ENCODE measurements at places on chromosomes 6 and 20.

DNA sequence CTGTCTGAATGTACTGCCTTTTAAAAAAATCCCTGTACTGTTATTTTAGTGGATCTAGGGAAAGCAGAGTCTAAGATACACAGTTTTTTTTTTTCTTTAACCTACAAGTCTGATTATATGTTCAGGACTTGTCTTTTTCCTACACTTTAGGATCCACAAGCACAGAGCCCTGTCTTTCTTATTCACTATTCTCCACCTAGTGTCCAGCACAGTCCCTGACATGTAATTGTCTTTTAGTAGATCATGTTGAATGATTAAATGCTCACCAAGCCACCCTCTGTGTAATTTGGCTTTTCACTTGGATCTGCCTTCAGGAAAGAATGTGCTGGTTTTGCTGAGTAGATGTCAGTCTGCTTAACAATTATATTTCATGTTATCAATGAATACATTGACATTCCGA lies 35.8 kb upstream of the YWHAB start:
- no peak for DNase-seq

DNA sequence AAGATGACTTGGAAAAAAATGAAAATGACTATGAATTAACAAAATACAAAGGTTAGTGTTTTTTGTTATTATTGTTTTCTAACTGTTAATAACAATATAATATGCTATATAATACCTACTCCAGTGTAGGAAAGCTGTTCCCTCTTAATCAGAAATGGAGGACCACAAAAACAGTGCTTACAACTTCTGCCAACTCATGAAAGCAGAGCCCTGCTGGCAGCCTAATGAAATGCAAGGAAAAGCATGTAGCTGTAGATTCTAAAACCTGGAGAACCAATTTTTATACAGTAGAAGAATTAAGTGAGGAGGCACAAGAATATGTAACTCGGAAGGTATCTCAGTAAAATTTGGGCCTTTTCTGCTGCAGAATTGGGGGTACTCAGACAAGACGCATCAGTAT lies 29.4 kb downstream of the PHIP start:
- no peak for DNase-seq

DNA sequence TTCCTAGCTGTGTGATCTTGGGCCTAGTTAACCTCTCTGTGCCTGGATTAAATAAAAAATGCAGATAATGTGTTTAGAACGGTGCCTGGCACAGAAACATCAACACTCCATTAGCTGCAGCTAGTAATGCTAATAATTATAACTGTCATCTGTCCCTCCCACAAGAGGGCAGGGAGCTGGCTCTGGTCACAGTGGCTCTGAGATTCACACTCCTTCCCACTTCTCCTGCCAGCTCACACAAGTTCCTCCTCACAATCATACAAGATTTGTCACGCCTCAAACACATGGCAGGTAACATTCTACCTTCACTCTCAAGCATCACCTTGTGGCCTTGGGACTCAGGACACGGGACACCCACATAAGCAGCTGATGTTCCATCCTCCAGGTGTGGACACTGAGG lies 2.4 kb downstream of the ADA start:
- no peak for DNase-seq

- no peak for DNase-seq
Observed at GRCh38 chr20:41329435-41330342, 10.9 kb upstream of the LPIN3 start.

DNA sequence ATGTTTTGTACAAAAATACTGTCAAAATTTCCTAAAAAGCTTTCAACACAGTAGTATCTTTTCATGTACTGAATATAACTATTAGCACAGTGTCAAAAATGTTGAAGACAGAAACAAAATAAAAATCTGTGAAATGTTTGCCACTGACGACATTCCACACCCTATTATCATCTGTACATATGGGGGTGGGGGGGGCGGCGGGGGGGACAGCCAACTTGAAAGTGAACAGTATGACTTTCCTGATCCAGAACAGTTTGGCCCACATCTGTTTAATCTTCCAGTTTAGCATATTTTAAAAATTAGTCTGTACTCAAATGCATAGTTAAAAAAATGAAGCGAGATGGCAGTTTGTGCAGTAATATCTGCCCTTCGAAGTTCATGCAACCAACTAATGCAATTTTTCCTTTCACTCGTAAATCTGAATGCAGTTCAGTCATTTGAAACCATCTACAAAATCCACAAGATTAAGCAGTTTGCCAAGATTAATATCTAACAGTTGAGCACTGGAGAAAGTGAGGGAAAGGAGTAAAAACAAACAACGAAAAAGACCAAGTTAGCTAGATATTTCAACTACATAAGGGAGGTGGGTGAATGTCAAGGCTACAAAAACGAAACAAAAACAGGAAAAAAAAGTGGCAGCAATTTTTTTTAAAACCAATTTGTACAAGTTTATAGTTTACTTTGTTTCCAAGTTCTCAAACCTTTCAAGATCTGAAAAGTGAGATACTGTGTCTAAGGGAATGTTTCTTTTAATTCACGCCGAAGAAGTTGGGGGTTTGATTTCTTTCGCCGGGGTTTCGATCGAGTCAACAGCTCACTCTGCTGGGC lies 1.9 kb downstream of the CITED2 start:
- DNase-seq: no peak

- DNase-seq: no peak
Observed at GRCh38 chr6:6246544-6246943, 73.9 kb downstream of the F13A1 start.

GRCh38 chr6:106112433-106112832 lies 26.3 kb downstream of the PRDM1 start:
- DNase-seq: no peak

DNA sequence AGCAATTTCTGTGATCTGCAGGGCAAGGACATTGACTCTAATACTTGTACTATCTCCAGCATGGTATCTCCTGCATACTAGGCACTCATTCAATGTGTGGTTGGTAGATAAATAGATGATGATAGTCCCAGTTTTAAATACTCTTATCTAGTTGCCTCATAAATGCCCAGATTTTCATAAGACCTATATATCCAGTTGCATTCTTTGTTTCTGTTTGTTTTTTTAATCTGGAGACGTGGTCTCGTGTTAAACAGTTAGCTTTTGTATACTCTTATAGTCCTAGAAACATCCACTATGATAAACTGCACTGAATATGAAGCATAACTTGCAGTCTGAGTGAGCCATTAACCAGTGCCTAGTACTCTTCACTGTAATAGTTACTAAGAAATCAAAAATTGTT lies 35.5 kb upstream of the SUMO4 start:
- DNase-seq: no peak

- no peak for DNase-seq
Observed at GRCh38 chr20:37309936-37310590, 20.6 kb downstream of the MANBAL start.

DNA sequence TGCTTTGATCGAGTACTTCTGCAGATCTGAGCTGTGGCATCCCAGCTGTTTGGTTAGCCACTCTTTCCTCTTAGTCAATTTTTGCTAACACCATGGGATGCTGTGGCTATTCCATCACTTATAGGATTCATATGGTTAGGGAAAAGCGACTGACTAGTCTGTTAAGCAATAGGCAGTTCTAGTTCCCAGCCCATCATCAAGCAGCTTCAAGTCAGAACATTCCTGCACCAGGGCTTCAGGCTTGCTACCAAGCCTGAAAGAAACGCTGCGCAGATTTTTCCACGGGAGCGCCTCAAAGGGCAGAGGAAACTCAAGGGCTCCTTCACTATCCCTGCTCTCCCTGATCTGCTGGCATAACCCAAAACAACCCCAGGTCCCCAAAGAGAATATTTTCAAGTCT lies 159.8 kb upstream of the SUPT3H start:
- no peak for DNase-seq

- DNase-seq: no peak
Observed at GRCh38 chr6:38527371-38527770, 112.4 kb downstream of the BTBD9 start.

- no peak for DNase-seq
Observed at GRCh38 chr6:16712255-16712930, 48.9 kb downstream of the ATXN1 start.

- DNase-seq: no peak
Observed at GRCh38 chr6:124683507-124683906, 278.7 kb upstream of the RNF217 start.

GRCh38 chr6:168717491-168717890 lies 276.5 kb downstream of the SMOC2 start:
- no peak for DNase-seq

- DNase-seq: no peak
Observed at GRCh38 chr6:52571099-52571755, 5.6 kb downstream of the TRAM2 start.

DNA sequence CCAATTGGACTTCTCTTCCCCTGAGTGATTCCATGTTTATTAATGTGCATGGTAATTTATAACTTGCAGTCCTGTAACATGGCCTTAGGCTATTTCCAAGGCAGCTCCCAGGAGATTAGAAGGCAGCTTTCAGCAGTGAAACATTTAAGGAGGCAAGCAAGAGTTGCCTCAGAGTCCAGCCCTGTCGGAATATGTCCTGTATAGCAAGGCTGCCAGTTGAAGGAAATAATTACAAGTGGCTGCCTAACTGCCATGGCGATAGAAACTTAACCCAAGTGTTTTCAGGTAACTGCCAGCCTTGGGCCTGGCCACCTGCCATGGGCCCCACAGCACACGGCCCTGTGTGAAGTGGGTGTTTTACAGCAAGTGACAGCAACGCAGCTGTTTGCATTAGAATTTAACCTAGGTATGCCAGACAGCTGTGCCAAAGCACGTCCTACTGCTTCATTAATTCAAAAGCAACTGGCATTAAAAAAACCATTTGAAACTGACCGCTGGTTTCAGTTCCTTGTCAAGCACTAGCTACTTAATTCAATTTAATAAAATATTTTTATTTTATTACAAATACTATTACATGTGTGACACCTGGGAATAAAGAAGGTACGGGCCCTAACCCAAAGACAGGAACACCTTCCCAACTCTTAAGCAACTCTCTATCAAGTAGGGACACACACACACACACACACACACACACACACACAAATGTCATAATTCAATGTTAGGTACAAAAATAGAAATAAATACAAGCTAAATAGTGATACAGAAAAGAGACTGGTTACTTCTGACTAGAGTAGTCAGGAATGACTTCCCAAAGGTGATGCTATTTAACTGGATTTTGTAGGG lies 151.8 kb upstream of the HEY2 start:
- DNase-seq: no peak

DNA sequence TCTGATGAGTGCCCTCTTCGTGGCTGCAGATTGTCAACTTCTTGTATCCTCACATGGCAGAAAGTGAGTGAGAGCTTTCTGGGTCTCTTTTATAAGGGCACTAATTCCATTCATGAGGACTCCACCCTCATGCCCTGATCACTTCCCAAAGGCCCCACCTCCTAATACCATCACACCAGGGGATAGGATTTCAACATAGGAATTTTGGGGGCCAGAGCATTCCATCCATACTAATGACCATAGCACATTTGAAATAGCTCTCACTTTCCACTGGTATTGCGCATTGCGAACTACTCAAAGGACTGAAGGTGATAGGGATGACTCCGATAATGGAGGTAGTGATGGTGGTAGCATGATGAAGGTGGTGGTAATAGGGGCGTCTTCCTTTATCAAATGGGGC lies 324.3 kb downstream of the PRL start:
- DNase-seq: no peak

DNA sequence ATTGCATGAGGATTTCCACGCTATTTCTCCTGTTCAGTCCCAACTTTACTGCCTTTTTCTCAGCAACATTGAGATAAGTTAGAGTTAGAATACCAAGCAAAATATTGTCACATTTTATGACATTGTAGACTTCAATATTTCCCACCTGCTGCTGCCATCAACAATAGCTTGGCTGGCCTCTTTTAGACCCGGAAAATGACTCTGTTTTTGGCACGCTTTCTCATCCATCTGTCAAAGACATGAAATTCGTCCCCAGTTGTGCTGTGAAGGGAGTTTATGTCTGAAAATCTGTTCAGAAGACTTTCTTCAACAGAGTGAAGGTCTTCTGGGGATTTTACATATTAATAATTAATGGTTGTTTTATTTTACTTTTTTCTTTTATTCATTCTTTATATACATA lies 857.3 kb downstream of the FRK start:
- no peak for DNase-seq

- DNase-seq: no peak
Observed at GRCh38 chr6:143697076-143697800, 19.5 kb downstream of the PHACTR2 start.

DNA sequence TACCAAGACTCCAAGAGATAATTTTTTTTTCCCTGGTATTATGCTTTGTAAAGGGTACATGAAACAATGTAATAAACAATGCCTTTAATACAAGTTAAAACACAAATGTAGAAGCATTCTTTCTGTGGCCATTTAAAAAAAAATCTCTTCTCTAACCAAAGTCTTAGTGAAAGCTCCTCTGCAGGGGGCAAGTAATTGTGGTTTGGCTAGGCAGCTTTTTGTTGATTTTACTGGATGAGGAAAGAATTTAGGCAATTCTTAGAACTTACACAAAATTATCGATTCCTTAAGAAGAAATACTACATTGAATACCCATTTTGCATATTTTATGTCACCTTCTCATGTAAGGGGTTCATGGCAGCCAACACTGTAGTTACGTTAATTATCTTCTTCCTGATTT lies 12.4 kb downstream of the TFB1M start:
- DNase-seq: no peak

- DNase-seq: no peak
Observed at GRCh38 chr20:10939331-10939941, 265.6 kb upstream of the JAG1 start.

DNA sequence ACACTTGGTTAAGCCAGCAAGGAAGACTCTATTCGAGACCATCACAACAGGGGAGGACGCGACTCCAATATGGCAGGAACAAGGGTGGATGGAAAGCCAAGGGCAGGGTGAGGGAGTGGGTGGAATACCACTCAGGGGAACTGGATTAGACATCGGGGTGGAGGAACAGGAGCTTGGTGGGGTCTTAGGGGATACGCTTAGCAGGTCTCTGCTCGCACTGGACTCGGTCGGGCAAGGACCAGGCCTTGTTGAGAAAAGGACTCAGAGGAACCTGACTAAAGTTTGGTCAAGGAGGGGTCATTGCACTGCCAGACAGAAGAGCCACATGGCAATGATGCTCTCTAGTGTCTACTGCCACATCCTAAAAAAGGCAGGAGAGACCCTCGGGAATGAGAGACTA lies 10.5 kb downstream of the DUSP22 start:
- no peak for DNase-seq

Measured in midbrain (tissue), 1 donor.